SHP77 treated with DMSO at 0.1 percent for 48 hours (cell line): ENCODE measurements at places on chromosomes 1 and 21.

- DNase-seq = no peak
Observed at GRCh38 chr1:115337633-115338456, at the start of gene NGF. Gene NGF (minus strand): TSS chr1:115338249. CDS start chr1:115286795, 51,454 bp downstream.

DNA sequence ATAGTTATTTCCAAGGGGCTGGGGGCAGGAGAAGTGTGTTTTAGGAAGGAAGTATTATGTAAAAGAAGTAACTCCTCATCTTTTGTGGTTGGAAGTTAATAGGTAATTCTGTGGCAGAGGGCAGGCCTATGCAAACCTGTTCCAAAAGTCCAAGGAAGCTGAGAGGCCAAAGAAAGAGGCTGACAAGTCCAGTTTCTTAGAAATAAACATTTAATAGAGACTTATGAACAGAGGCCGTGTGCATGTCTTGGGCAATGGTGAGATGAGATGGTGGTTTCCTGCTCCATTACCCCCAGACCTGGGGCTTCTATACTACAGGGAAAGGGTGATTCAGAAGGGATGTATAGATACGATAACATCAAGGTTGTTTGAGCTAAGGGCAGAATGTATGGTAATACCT is 7.6 kb upstream of the CA14 start:
- no peak for DNase-seq

DNA sequence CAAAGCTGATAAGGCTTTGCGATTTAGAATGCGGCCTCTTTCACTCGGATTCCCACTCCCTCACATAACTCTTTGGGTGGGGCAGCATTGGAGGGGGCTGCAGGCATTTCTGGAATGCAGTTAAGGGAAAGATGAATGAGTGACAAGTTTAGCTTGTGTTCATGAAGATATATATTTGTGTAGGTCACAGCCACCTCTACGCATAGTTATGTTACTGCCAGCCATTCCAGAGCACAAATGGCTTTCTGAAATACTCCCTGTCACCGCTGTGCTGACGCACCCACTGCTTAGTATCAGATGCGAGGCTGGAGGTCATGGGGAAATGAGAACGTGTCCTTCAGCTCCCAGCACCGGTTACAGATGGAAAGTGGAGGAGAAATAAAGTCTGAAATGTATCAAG is 54.1 kb upstream of the ATP1A1 start:
- DNase-seq = no peak

GRCh38 chr1:1022302-1023009 is 2.5 kb downstream of the AGRN start:
- DNase-seq = no peak

DNA sequence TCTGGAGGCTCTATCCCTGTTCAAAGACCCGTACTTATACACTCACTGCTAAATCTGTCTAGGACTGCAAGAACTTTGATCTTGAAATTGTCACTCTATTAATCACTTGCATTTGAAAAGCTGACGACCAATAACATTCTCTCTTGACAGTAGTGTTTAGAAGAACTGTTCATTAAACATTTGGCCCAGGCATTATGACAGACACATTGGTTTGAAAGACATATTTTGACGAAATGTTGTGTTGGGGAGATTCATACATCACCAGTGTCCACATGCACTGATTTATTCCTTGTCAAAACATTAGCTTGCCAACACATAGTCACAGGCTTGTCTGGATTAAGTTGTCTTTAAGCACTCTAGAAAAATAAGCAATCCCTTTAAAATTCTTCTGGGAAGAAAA is 951.3 kb downstream of the ADGRL2 start:
- no peak for DNase-seq

DNA sequence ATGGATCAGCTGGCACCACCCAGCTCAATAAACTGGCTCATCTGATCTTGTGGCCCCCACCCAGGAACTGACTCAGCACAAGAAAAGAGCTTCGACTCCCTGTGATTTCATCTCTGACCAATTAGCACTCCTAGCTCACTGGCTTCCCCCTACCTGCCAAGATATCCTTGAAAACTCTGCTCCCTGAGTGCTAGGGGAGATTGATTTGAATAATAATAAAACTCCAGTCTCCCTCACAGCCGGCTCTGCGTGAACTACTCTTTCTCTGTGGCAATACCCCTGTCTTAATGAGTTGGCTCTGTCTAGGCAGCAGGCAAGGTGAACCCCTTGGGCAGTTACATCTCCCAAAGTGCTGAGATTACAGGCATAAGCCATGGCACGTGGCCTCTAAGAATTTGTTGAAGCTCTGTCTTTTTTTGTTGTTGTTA is 11.8 kb upstream of the RHBDL2 start:
- DNase-seq = no peak

DNA sequence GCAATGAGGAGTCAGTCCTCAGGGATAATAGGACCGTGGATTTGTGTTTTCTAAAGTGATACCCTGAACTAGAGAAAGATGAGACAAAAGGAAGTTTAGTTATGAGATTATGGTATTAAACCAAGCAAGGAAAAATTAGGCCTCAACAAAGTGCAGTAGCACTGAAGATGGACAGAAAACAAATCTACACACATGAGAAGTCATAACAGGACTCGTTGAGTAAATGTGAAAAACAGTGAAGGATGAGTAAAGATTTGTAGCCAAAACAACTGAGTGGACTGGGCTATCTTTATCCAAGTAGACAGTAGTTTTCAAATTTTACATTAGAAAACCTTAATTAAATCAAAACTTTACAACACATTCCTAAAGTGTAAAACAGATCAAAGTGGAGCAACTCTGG is 15.0 kb downstream of the EPRS1 start:
- no peak for DNase-seq

DNA sequence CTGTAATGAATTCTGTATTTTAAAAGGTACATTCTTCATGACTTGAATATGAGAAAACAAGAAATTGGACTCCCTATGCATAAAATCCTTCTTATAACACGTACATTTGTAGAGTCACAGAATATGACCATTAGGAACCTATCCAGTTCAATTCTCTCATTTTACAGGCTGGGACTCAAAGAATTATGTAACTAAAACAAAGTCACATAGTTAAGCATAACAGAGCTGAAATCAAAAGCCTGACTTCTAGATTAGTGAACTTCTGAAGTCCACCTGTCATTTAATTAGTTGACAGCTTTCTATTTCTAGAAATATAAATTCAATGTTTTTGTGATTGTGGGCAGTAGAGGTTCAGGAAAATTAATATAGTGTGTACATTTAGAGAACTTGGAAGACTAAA is 20.3 kb upstream of the TTLL7 start:
- DNase-seq = no peak

GRCh38 chr1:205211839-205212536 is 486 bp upstream of the DSTYK start:
- no peak for DNase-seq

DNA sequence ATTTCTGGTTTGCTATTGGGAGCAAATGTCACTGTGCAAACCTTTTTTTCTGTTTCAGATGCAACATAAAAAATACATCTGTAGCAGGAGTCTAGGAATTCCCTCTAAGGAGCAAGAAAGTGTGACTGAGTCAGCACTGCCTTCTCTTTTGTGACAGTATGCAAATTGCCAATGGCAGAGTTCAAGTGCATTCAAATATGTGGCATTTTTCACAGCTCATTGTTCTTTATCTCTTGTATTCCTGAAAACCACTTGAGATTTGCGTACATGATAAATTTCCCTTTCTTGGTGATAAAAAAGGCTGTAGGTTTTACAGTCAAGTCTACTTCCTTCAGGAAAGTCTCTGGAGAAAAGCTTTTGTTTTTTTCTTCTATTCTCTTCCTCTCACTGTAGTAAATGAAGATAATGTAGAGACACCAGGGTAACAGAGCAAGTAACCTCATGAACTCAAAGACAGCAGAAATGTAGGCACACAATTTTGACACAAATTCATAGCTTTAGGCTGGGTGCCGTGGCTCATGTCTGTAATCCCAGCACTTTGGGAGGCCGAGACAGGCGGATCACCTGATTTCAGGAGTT is 129.7 kb upstream of the L1TD1 start:
- no peak for DNase-seq

DNA sequence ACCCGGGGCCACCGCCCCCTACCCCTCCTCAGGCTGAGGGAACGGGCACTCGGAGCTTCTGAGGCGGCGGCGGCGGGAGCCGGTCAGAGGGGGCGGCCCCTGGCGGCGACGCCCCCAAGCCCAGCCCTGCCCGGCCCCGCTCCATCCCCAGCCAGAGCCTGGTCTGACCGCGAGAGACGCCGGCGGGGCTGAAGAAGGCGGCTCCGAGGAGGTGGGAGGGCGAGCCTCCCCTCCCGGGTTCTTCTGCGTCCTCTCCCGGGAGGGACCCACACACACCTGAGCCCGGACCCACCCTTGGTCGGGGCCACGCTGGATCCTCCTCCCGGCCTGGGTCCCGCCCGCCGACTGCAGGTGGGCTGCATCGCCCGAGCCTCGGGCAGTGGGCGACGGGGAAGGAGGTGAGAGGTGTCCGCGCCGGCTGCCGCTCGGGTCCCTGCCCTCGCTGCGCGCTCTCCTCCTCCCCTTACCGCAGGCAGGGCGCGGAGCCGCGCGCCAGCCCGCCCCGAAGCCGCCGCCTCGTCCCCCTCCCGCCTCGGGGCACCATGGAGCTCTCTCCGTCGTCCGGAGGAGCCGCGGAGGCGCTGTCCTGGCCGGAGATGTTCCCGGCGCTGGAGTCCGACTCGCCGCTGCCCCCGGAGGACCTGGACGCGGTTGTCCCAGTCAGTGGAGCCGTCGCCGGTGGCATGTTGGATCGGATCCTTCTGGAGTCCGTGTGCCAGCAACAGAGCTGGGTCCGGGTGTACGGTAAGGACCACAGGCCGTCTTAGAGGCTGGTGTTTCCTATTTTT is at the start of gene RASAL2:
RASAL2 (plus strand) TSS at position 154 of the 788 bp plus-strand sequence; CDS start at position 543, 389 bp downstream.
- no peak for DNase-seq

DNA sequence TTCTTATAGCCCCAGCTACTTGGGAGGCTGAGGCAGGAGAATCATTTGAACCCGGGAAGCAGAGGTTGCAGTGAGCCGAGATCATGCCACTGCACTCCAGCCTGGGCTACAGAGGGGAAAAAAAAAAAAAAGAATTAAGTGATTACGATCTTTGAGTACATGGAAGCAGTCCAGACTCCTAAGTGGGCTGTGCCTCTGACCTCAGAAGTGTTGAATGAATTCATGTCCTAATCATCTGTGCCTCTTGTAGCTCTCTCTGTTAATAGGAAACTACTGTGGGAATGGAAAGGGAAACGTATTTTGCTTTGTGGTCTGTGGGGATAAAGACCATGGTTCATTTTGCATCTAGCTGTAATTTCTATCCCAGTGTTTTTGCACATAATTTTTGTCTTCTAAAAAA is 8.4 kb upstream of the IVNS1ABP start:
- no peak for DNase-seq

DNA sequence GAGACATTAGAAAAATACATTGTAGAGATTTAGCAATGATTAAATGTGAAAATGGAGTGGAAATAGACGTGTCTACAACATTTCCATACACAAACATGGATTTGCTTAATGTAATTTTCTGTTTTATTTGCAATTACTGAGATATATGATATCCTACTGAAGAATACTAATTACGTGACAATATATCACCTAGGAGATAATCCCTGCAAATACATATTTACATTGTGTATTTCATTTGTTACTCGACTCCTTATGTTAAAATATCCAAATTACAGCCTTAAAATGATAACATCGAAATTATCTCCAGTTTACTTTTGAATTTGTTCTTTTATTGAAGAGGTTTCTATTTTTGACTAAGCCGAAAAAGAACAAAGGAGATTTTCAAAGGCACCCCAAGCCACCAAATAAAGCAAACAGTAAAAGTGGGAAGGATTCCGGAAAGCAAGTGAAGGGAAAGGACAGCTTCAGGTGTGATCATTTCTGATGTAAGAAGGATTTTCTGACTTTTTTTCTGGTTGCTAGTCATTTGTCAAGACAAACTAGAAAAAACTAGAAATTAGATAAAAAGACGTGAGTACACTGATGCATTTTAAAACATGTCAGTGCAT is 7.9 kb downstream of the LHX4 start:
- no peak for DNase-seq

- no peak for DNase-seq
Observed at GRCh38 chr1:224676551-224676950, 60.4 kb downstream of the CNIH3 start.

GRCh38 chr1:178495741-178496409 is 889 bp downstream of the CLEC20A start:
- DNase-seq = no peak

DNA sequence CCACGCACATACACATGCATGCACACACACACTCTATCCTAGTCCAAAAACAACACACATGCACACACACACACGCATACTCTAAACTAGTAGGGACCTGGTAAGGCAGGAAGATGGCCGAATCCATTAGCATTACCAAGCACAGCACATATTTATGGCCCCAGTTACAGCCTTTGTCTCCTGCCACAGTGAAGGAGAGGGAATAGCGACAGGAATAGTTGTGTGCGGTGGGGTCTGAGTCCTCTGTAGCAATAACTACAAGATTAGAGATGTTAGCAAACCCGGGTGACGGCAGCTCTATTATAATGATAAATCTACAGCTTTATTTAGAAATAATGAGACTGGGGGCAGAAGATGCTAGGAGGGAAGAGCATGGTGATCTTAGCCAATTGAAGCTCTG is 20.5 kb downstream of the SYT6 start:
- no peak for DNase-seq

DNA sequence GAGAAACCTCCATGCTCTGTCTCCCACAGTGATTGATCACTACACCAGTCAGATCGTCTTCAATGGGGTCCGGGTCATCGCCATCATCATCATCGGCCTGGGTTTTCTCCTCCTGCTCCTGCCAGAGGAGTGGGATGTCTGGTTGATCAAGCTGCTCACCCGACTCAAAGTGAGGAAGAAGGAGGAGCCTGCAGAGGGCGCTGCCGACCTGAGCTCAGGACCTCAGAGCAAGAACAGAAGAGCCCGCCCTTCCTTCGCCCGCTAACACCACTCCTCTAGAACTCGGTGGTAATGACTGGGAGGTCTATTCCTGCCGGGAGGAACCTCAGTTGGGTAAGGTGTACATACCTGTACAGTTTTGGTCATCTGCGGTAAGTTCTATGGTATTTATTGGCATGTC is 50.3 kb upstream of the COA6 start:
- DNase-seq = peak; percentile 47

GRCh38 chr1:64006276-64007051 is 197.0 kb upstream of the UBE2U start:
- DNase-seq = peak; percentile 71

GRCh38 chr1:46723901-46724300 is 5.0 kb upstream of the EFCAB14 start:
- no peak for DNase-seq

- no peak for DNase-seq
Observed at GRCh38 chr21:14542638-14543037, 3.5 kb downstream of the SAMSN1 start.

DNA sequence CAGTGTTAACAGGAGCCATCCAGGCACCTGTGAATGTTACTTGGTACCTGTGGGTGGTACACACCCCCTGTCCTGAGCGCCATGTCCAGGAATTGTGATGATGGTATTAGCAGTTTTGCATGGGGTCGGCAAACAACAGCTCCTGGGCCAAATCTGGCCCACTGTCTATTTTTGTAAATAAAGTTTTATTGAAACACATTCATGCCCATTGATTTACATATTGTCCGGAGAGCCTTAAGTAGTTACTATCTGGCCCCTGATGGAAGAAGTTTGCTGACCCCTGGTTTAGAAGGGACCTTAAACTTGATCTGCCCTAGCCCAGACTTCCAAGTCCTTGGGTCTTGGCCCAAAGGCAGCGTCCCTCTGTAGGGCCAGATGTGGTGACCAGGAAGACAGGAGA is 58.3 kb downstream of the SPSB1 start:
- DNase-seq = no peak

- DNase-seq = no peak
Observed at GRCh38 chr1:69952676-69953075, 252.7 kb downstream of the LRRC40 start.
